ENCODE measurements at places on chromosomes 12 and 14.

GRCh38 chr14:61749264-61749663, 13.0 kb upstream of the SNAPC1 start:
- DNase-seq, result no peak

GRCh38 chr12:54276368-54276767, 3.6 kb downstream of the CBX5 start:
- DNase-seq, result no peak

DNA sequence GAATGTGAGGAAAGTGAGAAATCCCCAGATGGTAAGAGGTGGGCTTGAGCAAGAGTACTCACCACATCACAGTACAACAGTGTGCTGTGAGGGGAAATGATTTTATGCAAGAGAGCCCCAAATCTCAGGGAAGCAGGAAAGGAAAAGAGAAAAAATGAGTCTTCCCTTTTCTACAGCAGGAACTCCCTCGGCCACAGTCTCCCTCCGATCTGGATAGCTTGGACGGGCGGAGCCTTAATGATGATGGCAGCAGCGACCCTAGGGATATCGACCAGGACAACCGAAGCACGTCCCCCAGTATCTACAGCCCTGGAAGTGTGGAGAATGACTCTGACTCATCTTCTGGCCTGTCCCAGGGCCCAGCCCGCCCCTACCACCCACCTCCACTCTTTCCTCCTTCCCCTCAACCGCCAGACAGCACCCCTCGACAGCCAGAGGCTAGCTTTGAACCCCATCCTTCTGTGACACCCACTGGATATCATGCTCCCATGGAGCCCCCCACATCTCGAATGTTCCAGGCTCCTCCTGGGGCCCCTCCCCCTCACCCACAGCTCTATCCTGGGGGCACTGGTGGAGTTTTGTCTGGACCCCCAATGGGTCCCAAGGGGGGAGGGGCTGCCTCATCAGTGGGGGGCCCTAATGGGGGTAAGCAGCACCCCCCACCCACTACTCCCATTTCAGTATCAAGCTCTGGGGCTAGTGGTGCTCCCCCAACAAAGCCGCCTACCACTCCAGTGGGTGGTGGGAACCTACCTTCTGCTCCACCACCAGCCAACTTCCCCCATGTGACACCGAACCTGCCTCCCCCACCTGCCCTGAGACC, 7.8 kb downstream of the ATN1 start:
- no peak for DNase-seq

- peak; percentile 90 for DNase-seq
These were observed 78.9 kb downstream of the EMP1 start for GRCh38 chr12:13275241-13276085.

- no peak for DNase-seq
These were observed 21.9 kb downstream of the ATF7IP start for GRCh38 chr12:14387219-14387871.

DNA sequence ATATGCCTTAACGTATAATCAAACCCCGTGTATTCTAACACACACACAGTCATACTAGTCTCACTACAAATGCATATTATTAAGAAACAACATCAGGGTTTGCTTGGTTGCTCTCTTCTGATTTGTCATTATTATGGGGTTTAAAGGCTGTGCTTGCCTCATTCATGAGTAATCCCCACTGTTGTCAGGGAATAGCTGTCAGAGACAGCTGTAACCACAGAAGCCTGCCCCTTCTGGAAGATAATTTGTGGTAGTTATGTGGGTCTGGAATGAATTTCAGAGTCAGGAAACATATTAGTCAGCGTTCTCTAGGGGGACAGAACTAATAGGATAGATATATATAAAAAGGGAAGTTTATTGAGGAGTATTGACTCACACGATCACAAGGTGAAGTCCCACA, 456.9 kb upstream of the TMEM132C start:
- no peak for DNase-seq

GRCh38 chr14:102513899-102514772, 4.6 kb upstream of the ANKRD9 start:
- no peak for DNase-seq
